ENCODE measurements at places on chromosomes 7 and 10. TPM values are rescaled to one million over a fixed set of nuclear protein-coding genes. Genes with fewer than 3 reads are reported as not detected.

DNA sequence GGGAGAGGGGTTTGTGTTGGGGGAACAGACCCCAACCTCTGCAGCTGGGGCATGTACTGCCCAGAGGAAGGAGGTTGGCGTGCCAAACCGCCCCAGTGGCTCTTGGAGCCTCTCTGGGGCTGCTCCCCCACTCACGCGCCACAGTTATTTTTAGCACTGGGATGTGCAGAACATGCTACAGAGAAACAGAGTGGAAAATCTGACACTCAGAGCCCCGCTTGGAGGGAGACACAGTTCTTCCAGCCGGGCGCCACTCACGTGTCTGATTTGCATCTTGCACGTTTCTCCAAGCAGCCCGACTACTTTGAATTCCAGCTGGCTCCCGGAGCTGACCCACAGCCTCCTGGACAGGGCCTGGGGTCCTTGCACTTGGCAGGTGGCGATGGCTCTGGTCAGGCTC lies 182.0 kb downstream of the RPS24 start:
- no peak for DNase-seq

The SORBS1 gene
- total RNA-seq, result 9.8 TPM

DNA sequence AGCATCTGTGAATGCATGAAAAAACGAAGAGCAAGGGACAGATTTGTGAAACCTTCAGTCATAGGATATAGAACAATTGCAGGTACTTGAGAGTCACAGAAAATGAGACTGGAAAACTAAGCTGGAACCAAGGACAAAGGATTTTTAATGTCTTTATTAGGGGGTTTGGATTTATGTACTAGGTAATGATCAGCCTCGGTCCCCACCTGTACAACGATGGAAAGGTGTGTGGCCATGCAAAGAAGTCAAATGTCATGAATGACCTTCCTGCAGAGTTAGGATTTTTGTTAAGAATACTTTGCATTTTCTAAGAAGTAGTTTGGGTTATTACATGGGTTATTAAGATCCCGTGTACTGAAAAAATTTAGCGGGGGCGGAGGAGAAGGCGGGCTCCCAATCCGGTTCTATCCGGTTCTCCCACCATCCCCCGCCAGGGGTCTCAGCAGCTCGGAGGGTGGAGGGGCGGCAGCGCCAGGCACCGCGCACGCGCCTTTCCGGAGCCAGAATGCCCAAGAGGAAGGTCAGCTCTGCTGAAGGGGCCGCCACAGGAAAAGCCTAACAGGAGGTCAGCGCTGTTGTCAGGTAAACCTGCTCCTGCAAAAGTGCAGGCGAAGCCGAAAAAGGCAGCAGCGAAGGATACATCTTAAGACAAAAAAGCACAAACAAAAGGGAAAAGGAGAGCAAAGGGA lies 327.5 kb upstream of the PLXDC2 start:
- no peak for DNase-seq

The CNNM1 gene
- total RNA-seq, result 0.52 TPM

The AGAP9 gene
- total RNA-seq, result 8.0 TPM
